Stimulated activated CD4-positive, alpha-beta T cell treated with anti-CD3 and anti-CD28 coated beads, TNF-alpha, amount 100 ng/mL, for 24 hours (primary cell): ENCODE measurements at places on chromosomes 2 and 18.

- DNase-seq, result peak; percentile 11
These were observed 304.7 kb downstream of the FBXO15 start for GRCh38 chr18:73842795-73843394.

DNA sequence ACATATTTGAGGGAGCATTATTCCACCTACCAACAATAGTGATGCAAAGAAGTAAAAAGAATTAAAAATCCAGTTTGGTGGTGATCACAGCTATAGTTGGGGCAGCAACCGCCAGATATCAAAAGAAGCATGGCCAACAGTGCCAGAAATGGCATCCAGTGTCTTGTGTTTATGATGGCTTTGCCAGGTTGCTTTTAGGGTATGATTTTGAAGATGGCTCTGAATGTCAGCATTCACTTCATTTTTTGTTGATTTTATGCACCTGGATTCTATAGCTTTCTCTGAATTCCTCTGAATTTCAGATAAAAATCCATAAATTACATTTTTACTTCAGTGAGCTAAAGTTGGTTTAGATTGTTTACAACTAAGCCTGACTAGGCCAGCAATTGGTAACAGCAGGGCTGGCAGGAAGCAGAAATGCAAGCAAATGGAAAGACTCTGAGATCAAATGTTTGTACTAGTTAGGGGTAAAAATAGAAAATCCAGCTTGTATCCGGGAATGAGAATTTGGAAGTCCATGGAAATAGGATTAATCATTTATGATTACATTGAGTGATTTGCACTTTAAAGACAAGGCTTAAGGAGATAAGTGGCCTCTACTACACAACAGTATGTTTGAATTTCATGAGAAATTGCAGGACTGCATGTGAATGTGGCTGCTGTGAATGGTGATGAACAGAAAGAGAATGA, 40.4 kb downstream of the COL3A1 start:
- no peak for DNase-seq

DNA sequence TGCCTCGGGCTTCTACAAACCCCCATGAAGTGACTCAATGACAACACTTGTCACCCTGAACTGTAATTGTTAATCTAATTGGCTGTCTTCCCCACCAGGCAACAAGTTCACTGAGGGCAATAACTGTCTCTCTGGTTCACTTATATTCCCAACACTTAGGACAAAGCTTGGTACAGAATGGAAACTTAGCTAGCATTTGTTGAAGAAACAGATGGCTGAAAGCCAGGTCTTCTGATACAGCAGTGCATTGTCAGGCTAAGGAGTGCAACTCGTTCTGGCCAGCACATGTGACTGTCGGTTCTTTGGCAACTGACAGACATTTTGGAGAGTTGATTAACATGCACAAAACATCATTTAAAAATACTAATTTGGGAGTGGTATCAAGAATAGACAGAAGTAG, 14.6 kb upstream of the DNAJC27 start:
- no peak for DNase-seq

GRCh38 chr18:59502274-59503175, 143.5 kb upstream of the LMAN1 start:
- DNase-seq, result no peak

DNA sequence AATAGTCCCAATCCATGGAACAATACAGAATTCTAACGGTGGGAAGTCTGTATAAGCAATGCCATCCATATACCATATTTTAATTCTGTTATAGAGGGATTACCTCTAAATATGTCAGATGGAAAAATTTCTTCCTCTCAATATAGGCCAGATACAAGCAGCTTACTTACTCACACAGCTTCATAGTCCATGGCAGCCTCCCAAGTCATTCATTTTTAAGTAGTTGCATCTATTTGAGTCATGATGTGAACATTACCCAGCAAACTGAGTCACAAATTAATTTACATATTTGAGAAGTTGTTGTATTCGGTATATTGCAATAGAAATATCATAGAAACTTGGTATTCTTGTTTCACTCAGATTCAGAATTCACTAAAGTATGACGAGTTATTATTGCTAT, 20.3 kb downstream of the TBR1 start:
- DNase-seq, result no peak

DNA sequence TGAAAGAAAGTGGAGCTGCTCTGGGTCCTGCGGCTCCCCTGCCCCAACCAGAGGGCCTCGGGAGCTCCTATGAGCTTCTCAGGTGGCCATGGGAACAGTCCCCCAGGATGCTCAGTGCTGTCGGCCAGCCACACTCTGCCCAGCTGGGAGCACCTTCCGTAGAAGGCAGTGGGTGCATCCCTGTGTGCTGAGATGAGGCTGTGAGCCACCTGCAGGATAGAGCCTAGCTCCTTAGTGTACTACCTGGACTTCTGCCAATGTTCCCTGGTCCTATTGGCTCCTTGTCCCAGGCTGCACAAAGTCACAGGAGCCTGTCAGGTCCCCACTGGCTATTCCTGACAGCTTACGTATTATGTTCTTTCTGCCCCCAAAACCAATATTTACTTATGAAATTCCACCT, 16.1 kb downstream of the PRELID3A start:
- no peak for DNase-seq

- no peak for DNase-seq
These were observed 107.8 kb downstream of the ZNF521 start for GRCh38 chr18:25244170-25244569.

DNA sequence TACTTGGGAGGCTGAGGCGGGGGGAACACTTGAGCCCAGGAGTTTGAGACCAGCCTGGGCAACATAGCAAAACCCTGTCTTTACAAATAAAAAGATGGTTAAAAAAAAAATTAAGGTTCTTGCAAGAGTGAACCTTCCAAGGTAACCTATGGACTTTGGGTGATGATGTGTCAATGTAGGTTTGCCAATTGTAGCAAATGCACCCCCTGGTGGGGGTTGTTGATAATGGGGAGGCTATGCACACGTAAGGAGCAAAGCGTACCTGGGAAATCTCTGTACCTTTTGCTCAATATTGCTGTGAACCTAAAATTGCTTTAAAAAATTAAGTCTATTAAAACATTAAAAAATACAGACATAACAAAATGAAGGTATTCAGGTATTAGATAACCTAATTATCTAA, 70.4 kb downstream of the CWC22 start:
- DNase-seq, result no peak

DNA sequence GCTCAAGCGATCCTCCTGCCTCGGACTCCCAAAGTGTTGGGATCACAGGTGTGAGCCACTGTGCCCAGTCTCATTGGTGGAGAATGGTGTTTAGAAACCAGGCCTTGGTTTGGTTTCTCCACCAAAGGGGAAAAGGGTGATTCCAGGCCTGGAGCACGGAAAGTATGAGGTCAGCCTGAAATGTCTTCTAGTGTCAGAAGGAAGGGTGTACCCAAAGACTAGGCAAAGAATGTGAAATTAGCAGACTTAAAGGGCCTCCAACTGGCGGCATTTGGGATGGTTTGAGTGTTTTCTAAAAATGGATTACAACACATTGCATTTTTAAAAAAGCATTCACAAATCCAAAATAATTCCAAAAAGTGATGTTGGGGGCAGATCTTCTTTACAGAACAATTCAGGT, 139.6 kb downstream of the SH3BP4 start:
- DNase-seq, result no peak

GRCh38 chr2:10124538-10125045, 2.1 kb downstream of the RRM2 start:
- peak; percentile 45 for DNase-seq

GRCh38 chr2:203689426-203690116, 16.9 kb upstream of the CD28 start:
- DNase-seq, result no peak

GRCh38 chr18:23881778-23882177, 132.8 kb upstream of the TTC39C start:
- DNase-seq, result no peak

DNA sequence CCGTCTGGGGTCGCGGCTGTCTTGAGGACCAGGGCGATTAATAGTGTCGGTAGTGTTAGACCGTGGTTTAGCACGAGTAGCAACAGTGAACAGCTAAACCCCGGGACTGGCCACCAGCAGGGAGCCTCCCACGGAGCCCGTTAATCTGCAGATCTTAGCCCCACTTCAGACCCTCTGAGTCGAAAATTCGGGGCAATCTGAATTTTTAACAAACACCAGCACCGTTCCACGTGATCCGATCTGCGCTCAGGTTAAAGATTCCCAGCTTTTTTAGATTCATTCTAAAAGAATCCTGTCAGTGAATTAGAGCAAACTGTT, 479 bp upstream of the ATP5F1A start:
- DNase-seq, result no peak

DNA sequence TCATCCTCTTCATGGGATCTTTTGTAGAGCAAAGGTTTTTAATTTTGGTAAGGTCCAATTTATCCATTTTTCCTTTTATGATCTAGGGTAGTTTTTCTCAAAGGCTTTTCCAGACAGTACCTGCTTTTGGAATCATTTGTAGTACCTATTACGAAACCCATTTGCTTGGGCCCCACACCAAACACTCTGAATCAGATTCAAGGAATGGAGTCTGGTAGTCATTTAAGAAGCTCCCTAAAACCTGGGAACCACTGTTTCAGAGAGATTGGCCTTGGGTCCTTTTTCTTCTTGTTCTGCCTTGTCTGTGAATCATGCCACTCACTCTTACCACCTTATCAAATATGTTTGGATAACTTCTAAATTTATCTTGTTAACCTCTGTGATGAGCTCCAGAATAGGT, 40.3 kb downstream of the OSBPL6 start:
- DNase-seq, result no peak

- no peak for DNase-seq
These were observed 38.4 kb upstream of the ID2 start for GRCh38 chr2:8643250-8643995.

GRCh38 chr18:58829263-58829662, 35.4 kb upstream of the ZNF532 start:
- no peak for DNase-seq

- no peak for DNase-seq
These were observed 28.6 kb downstream of the DNMT3A start for GRCh38 chr2:25312958-25313710.

DNA sequence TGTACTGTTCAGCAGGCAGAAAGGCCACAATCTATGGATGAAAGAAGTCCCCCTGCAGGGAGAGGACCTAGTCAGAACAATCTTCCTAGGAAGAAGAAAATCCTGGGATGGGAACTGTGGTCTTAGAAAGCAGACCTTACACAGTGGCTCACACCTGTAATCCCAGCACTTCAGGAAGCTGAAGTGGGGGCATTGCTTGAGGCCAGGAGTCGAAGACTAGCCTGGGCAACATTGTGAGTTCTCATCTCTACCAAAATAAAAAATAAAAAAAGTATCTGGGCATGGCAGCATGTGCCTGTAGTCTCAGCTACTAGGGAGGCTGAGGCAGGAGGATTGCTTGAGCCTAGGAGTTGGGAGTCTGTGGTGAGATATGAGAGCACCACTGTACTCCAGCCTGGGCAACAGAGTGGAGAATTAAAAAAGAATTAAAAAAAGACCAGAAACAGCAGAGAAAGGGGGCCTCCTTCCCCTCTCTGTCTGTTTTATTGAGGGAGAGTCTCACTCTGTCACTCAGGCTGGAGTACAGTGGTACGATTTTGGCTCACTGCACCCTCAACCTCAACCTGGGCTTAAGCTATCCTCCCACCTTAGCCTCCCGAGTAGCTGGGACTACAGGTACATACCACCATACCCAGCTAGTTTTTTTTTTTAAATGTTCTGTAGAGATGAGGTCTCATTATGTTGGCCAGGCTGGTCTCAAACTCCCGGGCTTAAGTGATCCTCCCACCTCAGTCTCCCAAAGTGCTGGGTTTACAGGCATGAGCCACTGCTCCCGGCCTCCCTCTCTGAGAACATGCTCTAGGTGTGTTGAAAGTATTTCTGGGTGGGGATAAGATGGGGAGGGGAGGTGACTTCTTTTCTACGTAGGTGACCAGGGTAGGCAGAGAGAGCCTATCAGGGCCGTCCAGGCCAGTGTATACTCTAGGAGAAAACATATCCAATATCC, 7.4 kb downstream of the RHOB start:
- DNase-seq, result no peak

- DNase-seq, result no peak
These were observed 137.9 kb upstream of the UBE2E3 start for GRCh38 chr2:180842461-180842860.

- no peak for DNase-seq
These were observed 7.0 kb downstream of the ZSWIM2 start for GRCh38 chr2:186841940-186842339.

DNA sequence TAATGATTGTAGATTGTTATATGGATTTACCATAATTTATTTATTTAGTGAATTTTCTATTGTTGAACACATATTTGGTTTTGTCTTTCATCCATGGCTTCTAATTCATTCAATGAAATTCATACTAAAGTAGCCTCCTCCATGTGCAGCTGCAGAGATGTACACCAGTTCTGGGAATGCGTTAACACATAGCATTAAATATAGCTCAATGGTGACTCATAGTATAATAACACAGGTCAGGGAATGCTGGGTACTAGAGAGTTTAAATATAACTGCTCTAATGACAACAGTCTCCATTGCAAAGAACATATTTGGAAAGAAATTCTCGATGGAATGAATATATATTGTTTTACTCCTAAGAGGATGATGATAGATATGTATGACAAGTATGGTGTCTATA, 1190.2 kb upstream of the NRXN1 start:
- no peak for DNase-seq
